Sigmoid colon (tissue), 7 donors: ENCODE measurements at places on chromosomes 5 and 9. TPM values are rescaled to one million over a fixed set of nuclear protein-coding genes. Genes with fewer than 3 reads are reported as not detected.

GRCh38 chr9:90037146-90037797 is 432.5 kb downstream of the GADD45G start:
- no peak for DNase-seq
- H3K4me3 ChIP-seq: no peak overlapping the region

Gene PCDHA6
- total RNA-seq: 1.1 TPM

Gene OR1Q1
- total RNA-seq: not detected

Gene CAVIN4
- 0.36 TPM for total RNA-seq
